ENCODE measurements at places on chromosomes 3 and 15.

DNA sequence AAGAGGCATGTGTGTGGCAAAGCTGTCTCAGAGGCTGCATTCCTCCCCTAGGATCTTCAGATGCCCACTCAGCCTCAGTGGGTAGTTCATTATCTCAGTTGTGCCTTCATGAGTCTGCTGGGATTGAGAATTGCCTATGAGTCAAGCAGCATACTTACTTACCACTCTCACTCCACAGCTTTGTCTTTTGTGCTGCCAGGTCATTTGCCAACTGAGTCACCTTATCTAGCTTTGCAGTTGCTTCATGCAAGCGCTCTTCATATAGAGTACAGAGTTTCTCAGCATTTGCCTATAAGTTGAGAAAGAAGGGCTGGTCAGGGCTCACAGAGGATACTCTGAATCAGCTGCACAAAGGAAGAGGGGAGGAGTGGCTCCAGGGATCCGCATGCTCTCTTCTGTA lies 89.5 kb downstream of the MYH15 start:
- DNase-seq = no peak

- no peak for DNase-seq
Observed at GRCh38 chr15:88185584-88185983, 71.0 kb downstream of the NTRK3 start.

DNA sequence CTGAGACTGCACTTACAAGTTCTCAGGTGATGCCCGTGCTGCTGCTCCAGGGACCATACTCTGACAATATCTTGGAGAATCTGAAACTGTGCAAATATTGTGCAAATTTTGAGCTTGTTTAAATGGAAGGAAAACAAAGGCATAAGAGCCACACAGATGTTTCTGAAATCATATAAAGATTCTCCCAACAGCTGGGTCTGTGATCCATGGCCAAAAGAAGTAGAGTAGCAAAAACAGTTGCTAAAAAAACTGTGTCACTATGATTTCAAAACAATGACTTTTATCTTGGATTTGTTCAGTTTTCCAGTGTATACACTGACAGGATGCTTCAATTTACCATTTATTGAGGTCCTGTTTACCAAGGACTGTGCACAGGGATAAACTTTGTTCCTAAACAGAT lies 25.3 kb downstream of the NPTN start:
- peak; percentile 72 for DNase-seq

DNA sequence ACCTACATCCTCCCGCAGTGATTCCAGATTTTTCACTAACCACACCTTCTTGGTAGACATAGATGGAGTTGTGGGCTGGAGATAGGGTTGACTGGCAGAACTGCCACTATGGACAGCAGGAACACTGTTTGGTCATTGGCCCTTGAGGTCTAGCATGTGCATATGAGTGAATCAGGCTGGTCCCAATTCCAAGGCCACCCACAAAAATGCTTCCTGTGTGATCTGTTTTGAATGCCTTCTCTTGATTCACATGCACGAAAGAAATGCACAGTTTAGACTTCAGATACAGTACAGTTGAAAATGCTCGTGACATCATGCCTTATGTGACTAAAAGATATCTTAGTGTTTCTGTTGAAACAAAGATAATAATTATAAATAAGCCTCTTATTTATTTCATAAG lies 285.8 kb upstream of the SEMA6D start:
- no peak for DNase-seq

DNA sequence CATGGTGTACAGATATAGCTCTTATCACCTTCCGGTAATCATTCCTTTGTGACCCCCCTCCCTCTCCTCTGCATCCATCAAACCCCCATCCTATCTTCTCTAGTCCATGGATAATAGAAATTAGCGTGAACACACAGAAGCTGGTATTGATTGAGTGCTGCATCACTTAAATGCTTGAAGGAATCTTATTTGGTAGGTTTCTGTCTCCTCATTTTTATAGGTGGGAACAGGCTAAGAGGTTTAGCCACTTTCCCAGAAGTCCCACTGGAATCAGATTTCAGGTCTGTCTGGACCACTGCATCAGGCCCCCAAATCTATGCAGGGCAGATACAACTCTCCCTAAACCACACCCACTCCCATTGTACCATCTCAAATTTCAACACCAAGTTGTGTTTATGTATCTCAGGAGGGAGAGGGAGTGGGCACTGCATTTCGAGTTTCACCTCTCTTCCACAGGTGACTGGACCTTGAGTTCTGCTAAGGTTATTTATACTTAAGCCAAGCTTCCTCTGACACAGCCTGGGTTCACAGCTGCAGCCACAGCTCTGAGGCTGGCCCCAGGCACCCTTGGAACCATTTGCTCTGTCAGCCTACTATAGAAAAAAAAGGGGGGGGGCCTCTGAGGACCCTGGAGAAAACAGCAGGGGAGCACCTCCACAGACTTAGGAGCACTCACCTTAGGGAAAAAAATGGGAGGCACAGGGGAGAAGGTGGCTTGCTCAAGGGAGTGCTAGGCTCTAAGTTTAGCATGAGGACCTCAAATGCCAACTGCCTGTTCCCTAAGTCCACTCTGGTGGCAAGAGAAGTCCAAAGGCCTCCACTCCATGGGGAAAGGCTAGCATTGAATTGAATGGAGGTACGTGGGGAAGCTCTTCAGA lies 2.1 kb upstream of the NMB start:
- no peak for DNase-seq

- DNase-seq = no peak
Observed at GRCh38 chr15:88046576-88047129, 209.9 kb downstream of the NTRK3 start.

DNA sequence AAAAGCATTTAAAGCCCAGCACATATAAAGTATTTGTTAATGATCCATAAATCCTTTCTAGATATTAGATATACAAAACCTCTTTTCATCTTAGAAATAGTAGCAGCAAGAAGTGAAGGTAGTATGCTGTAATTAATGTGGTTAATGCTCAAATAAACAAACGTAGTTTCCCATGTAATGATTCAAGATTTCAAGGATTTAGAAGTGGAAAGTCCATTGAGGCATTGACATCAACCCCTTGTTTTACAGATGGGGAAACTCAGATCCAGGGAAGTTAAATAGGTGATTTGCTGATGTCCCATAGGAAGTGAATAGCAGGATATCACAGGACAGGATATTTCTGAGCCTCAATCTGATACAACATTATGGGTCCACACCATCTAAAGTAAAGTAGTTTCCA lies 47.2 kb downstream of the TSC22D2 start:
- DNase-seq = no peak

GRCh38 chr15:33722005-33722672 lies 246.2 kb upstream of the CHRM5 start:
- no peak for DNase-seq

DNA sequence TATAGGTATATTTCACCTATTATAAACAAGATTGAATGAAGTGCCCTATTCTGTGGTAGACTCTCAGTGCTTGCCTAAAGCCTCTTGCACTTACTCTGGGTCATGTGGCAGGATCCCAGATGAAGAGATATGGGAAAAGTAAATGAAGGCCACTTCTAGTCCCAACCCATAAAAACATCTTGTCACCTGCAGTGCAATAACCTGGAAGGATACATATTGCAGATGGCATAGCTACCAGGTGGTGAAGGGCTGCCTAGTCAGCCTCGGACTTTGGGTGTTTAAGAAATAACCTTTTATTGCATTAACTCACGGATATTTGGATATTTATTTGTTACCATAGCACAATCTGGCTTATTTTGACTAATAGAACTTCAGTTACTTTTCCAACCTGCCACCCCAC lies 367.1 kb downstream of the UNC13C start:
- DNase-seq = no peak

DNA sequence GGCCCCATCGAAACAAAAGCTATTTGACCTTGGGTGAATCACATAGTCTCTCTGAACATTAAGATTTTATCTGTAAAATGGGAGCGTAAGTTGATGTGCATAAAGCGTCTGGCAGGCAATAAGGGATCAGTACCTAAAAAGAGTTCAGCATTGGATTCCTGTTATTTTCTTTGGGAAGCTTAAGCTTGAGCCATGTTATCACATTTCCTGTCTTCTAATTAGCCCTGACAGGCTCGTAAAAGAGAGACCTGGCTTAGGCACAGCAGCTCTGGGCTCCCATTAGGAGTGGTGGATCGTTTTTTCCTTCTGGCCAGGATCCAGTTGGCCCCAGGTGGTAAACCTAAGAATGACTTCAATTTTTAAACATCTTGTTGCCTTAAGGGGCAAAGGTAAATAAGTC lies 26.0 kb upstream of the CA12 start:
- DNase-seq = peak; percentile 53

DNA sequence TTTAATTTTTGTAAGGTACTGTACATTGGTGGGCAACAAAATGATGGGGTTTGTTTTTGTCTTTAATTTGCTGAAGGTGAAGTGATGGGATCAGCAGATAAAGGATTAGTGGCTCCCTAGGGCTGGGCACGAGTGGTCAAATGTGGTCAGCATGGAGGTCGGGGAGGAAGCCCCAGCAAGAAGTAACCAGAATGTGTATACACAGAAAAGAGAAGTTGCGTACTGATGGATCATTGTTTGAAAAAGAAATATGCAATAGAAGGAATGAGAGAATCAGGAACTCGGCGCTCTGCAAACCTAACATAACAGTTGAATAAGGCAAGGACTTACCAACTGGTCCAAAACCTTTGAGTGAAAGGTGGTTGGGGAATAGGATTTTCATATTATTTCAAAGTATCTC lies 1.5 kb downstream of the TMOD2 start:
- DNase-seq = no peak

- no peak for DNase-seq
Observed at GRCh38 chr3:58539626-58540025, 2.6 kb upstream of the ACOX2 start.

GRCh38 chr3:44039006-44039405 lies 202.7 kb upstream of the TOPAZ1 start:
- no peak for DNase-seq

- peak; percentile 98 for DNase-seq
Observed at GRCh38 chr15:42595626-42596240, 20.3 kb downstream of the STARD9 start.

DNA sequence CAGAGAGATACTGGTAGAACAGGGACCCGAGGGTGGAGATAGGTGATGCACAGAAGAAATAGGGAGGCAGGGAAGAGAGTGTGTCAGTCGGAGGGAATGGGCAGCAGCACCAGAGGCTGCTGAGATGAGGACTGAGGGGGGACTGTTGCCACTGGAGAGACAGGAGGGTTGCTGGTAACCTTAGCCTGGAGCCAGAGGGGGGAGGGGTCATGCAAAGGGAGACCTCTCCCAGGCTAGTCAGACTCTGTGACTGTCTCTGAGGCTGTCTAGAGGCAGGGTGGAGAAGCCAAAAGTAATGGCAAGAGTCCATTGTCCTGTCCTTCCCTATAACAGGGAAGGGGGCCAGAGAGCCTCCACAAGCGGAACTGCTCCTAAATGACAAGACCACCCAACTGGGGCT lies 2.1 kb upstream of the DLEC1 start:
- DNase-seq = no peak

DNA sequence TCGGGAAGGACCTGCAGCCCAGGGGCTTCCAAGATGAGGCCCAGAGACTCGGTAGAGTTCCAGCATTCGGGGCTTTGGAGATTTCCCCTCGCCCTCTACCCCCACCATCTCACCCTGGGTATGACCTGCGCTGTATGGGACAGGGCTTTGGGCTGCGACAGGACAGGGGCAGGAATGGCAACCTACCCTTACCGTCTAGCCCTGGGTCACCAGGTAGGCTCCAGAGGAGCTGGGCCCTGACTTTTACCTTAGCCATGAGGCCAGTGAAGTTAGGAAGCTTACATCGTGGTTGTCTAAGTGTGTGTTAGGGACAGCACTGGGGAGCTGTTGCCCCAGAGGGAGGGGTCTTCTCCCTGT lies 683 bp downstream of the PPM1M start:
- DNase-seq = no peak

DNA sequence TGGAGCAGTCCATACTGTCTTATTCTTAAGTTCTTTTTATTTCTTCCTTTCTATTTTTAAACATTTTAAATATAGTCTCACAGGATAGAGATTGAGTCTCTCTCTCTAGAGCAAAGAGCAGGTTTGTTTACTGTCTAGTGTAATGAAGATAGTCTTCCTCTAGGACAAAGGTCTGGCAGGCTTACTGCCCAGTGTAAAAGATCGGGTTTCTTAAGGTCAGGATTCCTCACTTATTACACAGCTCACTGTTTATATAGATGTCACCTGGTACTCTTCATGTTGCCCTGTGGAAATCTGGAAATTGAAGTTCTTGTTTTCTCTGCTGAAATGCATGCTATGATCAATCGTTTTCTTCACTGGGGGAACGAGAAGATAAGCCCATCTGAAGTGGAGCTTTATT lies 76.0 kb downstream of the ZBBX start:
- DNase-seq = peak; percentile 41

GRCh38 chr3:113963879-113964278 lies 16.1 kb downstream of the ZDHHC23 start:
- DNase-seq = no peak

DNA sequence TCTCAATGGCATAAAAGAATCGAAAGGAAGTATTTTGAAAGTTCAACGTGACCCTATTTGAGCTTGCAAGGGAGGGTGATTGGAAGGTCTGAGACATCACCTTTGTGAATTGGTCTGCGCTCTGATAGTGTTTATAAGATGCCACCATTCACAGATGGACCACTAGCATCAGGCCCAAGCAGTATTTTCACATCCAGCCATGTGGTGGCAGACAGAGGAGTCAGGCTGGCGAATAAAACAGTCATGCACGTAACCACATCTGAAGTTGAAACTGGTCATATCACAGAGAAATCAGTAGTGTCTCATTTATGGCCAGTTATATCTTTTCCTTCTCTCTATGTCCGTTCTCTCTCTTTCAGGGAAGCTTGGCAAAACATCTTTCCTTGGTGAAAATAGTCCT lies 170.1 kb upstream of the ONECUT1 start:
- DNase-seq = no peak

DNA sequence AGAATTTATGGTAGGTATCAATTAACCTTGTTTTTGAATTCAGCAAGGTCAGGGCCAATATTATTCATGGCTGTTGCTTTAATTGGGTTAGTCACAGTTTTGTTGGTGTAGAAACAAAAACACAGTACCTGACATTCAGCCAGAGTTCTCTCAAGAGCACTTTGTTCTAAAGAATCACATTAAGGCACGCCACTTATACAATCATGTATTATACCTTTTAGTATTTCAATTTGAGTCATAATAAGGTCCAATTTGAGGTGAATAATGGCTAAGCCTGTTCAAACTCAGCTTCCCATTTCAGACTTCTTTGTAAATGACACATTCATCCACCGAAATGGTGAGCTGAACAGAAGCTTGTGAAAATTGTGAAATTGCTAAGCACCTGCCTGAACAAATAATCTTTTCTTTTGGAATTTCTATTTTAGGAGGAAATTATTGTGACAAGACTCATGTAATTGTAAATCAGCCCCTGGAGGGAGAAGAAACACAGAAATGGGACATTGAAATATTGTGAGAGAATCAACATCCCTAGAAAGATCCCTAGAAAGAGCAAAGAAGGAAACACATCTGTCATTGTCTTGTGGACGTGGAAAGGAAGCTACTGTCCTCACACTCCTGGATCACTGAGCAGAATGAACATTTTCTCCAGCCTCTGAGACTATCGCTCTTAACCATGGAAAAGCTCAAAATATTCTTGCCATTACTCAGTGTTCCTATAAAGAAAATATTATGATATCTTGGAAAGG lies 29.3 kb downstream of the RIOX2 start:
- DNase-seq = no peak

All from muscle of leg (tissue), 16 donors.